ENCODE measurements at places on chromosomes 7 and 10.
A peak's percentile ranks its signal among the peaks of the same experiment; 100 is the strongest.

DNA sequence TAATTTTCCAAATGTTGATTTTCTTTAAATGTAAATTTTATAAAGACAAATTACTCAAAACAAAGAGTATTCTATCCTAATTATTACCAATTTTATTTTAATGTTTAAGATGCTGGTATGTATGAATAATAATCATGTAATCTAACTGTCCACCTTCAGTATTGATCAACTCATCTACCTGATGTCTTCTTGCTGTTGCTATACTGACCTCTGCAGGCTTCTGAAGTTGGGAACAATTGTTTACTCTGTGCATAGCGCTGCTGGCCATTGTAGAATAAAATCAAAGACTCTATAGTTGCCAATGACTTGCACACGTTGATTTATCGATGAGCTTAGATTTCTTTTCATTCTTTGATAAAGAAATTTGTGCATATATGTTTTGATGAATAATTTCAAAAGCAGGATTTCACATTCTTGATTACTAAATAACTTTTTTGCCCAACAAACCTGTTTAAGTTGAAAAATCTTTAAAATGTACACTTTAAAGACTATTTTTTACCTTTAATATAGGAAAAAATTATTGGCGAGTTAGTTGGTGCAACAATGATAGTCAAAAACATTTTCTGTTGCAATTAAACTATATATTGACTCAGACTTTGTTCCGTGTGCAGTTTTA, 282.3 kb downstream of the TFEC start:
- no peak for DNase-seq

DNA sequence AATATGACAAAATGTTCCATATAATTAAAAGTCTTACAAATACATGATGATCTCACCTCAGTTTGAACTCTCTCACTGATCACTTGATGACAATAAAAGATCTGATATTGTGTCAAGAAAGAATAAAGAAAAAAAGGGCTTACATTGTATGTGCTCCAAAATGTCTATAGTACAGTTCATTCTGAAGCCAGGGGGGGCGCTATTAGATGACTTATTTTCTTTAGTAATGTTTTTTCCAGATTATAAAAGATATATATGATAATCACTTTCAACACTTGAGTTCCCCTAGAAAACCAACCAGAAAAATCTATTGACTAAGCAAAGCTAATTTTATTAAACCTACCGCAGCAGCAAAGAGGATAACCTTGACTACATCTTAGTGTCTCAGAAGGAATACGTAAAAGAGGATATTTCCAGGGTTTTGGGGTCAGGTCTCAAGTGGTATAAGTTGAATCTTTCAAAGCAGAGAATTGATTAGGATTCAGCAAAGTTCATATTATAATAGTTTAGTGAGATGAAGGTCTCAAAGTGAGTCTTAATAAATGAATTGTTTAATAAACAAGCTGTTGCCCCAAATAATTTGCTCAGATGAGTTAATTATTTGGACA, 55.8 kb downstream of the PTN start:
- no peak for DNase-seq

DNA sequence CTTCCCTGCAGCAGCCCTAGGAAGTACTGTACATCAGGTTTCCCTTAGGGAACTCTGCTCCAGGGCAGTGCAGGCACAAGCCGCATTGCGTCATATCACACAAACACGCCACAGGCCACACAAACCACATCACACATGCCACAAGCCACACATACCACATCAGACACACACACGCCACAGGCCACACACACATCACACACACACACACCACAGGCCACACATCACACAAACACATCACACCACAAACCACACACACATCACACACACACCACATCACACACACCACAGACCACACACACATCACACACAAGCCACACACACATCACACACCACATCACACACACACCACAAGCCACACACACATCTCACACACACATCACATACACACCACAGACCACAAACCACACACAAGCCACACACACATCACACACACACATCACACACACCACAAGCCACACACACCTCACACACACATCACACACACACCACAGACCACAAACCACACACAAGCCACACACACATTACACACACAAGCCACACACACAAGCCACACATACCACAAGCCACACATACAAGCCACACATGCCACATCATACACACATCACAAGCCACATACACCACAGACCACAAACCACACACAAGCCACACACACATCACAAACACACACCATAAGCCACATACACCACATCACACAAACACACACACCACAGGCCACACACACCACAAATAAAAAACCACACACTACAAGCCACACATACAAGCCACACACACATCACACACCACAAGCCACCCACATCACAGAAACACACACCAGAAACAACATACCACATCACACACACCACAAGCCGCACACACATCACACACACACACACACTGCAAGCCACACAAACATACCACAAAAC, 53.4 kb downstream of the TMEM209 start:
- peak; percentile 34 for DNase-seq

DNA sequence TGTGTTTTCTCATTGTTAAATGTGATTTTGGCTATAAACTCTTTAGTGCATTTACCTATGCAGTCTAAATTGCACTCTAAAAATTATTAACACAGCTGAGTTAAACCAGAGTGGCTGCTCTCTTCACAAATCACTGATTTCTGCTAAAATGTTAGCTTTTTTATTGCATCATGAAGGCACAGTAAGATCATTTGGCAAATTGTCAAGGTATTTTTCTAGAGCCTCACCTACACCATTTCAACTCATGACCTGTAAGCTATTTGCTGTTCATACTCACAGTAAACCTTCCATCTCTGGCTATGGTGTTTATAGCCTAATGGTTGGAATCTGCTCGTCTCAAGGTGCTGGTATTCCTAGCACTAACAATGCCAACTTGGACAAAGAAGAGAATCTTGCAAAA, 25.7 kb downstream of the NDUFB2 start:
- no peak for DNase-seq

Measured in central memory CD4-positive, alpha-beta T cell (primary cell).